ENCODE measurements at places on chromosomes 4 and X.

- no peak for DNase-seq
Observed at GRCh38 chr4:188218392-188218791, 79.2 kb downstream of the TRIML1 start.

- DNase-seq: no peak
Observed at GRCh38 chr4:100075056-100075455, 115.2 kb downstream of the DDIT4L start.

GRCh38 chr4:177190995-177191580, 118.6 kb upstream of the NEIL3 start:
- no peak for DNase-seq

DNA sequence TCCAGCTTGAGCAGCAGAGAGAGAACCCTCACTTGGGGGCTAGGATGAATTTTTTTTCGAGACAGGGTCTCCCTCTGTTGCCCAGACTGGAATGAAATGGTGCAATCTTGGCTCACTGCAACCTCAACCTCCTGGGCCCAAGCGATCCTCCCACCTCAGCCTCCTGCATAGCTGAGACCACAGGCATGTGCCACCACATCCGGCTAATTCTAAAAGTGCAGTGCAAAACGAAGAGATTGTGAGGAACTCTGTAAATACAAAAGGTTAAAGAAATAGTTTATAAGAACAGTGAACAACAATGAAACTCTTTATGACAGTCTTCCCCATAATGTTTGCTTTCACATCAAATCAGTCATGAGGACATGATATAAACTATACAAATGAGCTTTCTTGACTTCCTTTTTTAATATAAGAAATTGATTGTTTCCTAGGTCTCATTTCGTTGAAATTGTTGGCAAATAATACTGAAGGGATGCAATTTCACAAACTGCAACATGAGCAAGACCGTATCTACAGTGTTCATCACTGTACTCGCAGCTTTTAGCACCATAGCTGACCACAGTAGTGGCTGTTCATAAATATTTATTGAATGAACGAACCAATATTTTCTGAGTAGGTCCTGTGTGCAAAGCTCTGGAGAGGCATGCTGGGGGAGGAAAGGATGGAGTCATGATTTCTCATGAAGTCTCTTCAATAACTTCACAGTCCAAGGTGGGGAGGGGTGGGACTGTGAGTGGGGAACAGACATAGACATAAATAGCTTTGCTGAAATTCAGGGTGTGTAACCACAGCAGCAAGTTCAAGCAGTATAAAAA, 116.1 kb downstream of the SHROOM3 start:
- no peak for DNase-seq

DNA sequence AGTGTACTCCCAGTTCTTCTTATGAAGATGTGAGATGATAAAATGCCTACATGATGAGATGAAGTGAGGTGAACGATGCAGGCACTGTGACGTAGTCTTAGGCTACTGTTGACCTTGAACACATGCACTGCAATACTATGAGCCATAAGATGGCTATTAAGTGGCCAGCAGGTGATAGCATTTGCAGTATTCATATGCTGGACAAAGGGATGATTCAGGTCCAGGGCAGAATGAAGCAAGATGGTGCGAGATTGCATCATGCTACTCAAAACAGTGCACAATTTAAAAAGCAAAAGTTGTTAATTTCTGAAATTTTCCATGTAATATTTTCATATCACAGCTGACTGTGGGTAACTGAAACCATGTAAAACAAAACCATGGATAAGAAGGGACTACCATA, 781.4 kb downstream of the PCDH18 start:
- no peak for DNase-seq

- no peak for DNase-seq
Observed at GRCh38 chrX:131521824-131522223, 22.1 kb upstream of the OR13H1 start.

- no peak for DNase-seq
Observed at GRCh38 chr4:824461-825062, 1.4 kb downstream of the CPLX1 start.

DNA sequence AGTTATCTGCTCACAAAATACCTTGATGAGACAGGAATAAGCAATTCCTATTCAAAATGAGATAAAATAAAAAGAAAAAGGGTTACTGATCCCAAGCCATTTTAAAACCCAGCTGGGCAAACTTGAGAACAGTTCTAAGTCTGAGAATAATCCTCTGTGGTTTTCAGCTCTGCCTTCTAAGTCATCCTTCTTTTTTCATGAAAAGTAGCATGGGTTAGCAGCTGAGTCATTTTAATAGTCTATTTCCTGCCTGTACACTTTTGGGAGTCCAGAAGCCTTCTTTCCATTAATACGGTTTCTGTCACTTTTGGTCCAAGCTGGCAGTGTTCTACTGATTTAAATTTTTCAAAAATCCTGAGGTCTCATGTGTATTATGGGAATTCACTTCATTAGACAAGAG, 374.3 kb downstream of the IQCM start:
- DNase-seq: no peak

DNA sequence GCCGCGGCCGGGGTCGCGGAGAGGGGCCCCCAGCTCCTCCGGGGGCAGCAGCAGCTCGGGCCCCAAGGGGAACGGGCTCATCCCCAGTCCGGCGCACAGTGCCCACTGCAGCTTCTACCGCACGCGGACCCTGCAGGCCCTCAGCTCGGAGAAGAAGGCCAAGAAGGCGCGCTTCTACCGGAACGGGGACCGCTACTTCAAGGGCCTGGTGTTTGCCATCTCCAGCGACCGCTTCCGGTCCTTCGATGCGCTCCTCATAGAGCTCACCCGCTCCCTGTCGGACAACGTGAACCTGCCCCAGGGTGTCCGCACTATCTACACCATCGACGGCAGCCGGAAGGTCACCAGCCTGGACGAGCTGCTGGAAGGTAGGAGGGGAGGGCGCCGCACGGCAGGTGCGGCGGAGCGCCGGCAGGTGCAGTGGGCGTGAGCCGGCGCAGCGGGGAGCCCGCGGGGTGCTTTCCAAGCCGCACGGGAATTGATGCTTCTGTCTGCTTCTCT, 886 bp downstream of the DCLK2 start:
- DNase-seq: no peak

GRCh38 chr4:104649631-104650030, 154.9 kb upstream of the CXXC4 start:
- DNase-seq: no peak

- no peak for DNase-seq
Observed at GRCh38 chrX:151773434-151773833, 38.9 kb downstream of the CNGA2 start.

DNA sequence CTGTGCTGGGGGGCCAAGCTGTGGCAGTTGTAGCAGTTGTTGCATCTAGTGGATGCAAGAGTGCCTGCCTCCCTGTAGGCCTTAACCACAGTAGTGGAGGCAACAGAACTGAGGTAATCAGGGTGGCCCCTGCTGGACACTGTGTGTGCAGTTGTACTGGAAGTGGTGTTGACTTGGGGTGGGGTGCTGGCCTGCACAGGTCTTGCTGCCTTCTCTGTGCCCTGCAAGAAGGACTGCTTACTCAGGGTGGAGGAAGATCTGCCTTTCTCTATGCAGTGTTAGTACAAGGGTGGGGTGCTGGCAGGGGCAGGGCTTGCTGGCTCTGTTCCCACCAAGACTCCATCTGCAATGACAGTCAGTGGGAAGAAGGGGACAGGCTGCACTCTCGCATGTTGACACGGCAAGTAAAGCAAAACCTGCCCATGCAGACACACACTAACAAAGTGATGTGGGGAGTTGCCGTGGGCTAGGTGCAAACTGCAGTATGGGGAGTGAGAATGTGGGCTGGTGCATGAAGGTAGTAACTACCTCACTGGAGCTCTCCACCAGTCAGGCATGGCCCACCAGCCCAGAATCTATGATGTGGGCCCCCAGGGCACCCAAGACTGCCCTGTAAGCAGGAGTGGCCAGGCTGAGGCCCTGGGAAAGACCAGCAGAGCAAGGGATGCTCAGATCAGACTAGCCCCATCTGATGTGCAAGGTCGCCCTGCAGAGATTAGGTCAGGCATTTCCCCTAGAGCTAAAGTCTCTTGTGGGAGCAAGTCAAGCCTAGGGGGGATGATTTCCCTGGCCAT, 594.9 kb downstream of the TECRL start:
- DNase-seq: no peak

DNA sequence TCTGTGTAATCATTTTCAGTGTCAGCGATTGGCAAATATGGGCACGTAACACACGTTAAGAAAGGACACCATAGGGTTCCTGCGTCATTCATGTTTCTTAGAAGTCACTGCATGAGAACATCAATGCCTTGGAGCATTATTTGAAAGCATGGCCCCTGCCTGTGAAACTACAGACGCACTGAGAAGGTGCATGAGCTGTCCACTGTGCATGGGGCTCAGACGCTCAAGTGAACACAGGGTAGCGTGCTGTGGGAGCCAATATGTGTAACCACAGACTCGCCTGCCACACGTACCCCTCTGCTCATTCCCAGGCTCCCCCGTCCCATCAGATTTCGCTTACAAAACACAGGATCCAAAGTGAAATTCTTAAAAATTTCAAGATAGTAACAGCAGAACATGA, 6.5 kb downstream of the PPP2R2C start:
- DNase-seq: no peak

- no peak for DNase-seq
Observed at GRCh38 chrX:107581923-107582322, 46.4 kb upstream of the PRPS1 start.

DNA sequence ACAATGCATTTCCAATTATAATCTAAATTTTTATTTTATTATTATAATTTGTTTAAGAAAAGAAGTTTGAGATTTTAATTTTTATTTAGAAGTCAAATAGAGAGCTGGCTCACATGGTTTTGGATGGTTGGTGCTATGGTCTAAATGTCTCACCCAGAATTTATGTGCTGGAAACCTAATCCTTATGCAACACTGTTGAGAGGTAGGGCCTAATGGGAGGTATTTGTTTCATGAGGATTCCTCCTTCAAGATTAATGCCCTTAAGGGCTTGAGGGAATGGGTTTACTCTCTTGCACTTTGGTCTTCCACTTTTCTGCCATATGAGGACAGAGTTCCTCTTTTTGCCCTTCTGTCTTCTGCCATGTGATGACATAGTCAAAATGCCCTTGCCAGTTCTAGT, 960.5 kb upstream of the IGFBP7 start:
- DNase-seq: no peak

- DNase-seq: no peak
Observed at GRCh38 chrX:103783971-103784370, 7.3 kb downstream of the PLP1 start.

DNA sequence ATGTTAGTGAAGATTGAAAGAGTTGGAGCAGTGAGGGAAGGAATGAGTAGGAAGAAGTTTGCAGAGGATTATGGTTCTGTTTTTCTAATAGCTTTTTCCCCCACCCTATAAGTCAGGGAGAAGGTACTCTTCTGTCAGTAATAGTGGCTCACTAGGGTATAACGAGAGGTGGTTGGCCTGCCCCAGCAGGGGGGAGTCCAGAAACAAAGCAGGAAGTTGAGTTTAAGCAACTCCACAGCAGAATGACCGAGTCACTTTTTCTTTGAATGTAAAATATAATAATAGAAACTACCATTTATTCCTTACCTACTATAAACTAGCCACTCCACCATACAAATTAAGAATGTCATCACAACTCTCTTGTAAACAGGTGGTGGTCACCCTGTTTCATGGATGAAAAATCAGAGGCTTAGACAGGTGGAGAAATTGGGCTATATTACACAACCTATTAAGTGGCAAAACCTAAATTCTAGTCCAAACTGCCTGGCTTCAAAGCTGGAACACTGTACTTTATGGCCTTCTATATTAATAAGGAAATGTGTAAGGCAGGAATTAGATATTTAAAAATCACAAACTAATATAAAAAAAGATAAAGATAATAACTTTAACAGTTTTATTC, 21.9 kb downstream of the AP1AR start:
- no peak for DNase-seq

DNA sequence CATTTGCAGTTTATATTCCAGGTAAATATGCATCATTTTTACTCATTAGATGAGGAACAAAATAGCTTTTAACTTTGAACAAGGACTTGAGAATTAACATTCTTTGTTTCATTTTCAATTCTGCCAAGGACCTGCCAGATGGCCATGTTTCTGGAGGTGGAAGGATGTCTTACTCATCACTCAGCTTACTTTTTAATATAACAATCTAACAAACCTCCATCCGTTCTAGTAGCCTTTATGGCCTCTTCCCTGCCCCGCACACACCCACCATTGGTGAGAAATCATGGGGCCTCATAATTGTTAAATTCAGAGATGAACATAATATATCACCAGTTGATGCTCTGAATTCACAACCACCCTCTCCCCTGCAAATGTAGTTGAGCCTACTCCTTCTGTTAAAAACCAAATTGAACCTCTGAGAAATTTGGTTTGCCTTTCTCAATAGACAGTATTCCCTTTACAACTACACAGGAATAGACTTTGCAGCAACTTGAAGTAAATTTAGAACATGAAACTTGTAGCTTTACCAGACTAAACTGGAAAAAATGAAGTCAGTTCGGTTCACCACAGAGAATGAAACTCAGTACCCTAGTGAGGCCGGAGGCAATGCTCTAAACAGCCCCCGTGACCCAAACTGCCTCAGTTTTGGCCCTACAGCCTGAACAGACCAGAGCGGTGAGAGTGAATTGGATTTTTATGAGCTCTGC, 50.1 kb upstream of the ACSL4 start:
- no peak for DNase-seq

DNA sequence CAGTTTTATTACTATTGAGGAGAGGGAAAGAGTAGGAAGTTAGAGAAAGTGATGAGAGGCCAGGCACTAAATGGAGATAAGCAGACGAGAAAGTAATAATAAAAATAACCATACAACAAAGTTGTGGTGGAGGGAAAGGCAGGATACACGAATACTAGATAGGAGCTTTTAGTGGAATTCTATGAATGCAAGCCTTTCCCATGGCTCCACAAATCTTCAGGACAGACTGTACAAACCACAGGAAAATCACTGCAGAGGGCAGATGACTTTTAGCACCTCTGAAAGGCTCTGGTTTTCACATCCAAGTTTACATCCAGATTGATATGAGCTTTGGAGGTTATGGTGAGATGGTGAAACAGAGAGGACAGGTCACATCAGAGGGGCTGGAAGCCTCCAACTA, 41.5 kb downstream of the TNIP3 start:
- no peak for DNase-seq

- DNase-seq: no peak
Observed at GRCh38 chrX:150508018-150508417, 60.4 kb upstream of the MTM1 start.

- DNase-seq: no peak
Observed at GRCh38 chr4:16438986-16439385, 212.7 kb upstream of the TAPT1 start.

DNA sequence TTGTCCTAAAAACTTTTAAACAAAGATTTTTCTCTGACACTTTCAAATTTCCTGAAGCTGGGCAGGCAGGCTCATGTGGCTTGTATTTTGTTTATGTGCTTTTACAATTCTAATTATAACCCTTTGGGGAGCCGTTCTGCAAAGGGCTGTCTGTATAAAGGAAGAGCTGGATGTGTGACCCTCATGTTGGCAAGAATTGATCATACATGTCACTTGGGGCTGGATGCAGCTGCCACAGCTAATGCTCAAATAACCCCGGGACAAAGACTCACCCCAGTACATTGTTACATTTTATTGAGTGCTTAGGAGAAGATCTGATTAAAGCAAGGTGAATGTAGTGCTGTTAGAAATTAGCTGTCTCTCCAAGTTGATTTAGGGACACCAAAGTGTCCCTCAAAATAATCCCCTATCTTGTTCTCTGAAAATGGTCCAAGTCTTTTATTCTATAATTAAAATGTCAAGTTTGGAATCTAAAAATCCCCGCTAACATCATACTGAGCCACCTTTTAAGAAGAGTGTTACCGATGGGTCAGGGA, 13.0 kb upstream of the DAPP1 start:
- no peak for DNase-seq

GRCh38 chr4:169566021-169566818, 46.2 kb downstream of the NEK1 start:
- no peak for DNase-seq

GRCh38 chr4:19486400-19486799, 765.3 kb upstream of the SLIT2 start:
- no peak for DNase-seq
